ENCODE measurements at places on chromosomes 1 and 21. TPM values are rescaled to one million over a fixed set of nuclear protein-coding genes. Genes with fewer than 3 reads are reported as not detected.

DNA sequence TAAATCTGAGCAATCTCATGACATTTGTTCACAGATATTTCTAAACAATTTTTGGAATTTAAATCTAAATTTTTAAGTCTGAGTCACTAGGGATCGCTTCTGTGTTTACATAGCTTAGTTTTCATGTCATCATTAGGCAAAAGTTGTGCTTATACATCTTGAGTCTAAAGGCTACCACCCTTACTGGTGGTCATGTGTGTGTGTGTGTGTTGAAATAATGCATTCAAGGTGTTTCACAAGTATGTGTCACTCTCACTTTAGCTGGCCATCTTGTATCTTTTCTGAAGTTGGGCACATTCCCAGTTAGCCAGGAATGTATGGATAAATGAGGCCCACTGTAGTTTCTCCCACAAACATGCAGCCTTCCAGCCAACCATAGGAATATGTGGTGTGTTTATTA lies 1162.5 kb upstream of the PRMT6 start:
- no peaks in the 10 kb centered on the region for H3K4me1 ChIP-seq
- DNase-seq: no peak
- no peaks in the 10 kb centered on the region for H3K36me3 ChIP-seq

DNA sequence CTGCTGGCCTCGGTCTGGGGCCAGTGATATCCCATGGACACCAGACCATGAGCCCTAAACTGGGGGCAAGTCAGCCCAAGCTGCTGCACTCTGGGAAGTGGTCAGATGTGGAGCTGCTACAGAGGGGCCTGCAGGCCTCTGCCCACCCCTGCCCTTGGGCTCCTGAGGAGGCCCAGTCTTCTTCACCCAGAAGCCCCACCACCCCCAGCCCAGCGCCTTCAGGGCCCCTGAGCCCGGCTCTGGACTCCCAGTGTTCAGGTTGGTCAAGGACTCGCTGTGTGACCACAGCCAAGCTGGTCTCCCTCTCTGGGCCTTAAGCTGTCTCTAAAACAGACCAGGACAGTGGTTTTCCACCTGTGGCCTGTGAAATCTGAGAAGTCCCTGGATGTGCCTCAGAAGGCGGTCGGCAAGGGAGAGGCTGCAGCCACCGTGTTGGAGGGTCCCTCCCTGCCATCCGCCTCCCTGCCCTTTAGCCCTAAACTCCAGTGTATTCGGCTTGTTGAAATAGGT lies 79.7 kb upstream of the TMEM51 start:
- no peaks in the 10 kb centered on the region for H3K27me3 ChIP-seq
- H3K4me3 ChIP-seq: no peak overlapping the region
- no peak for DNase-seq

DNA sequence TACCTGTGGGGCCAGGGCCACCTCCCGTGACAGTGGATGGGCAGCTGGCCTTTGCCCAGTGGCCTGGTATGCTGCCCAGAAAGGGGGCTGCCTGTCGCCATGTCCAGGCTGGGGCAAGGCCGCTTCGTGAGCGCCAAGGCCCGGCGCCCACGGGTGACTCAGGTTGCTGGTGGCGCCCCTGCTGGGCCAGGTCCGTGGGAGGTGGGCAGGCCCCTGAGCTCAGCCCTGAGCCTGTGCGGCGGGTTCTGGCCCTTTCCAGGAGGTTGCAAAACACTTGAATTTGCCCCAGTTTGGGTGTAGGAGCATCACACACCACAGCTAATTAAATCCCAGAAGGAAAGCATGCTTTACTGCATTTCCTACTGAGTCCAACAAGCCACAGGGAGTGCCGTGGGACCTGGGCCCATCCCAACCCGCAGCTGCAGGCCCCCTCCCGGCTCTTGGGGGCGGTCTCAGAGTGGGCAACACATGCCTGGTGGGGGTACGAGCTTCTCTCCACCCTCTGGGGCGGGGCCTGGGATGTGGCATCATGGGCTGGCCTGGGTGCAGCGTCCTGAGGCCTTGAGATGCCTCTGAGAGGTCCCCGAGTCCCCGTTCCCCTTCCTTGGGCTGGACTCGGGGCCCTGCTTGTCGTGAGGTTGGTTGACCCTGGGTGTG lies 159.8 kb downstream of the PEX14 start:
- no peak overlapping the region for H3K27ac ChIP-seq
- no peak for DNase-seq
- no peaks in the 10 kb centered on the region for H3K4me1 ChIP-seq
- H3K36me3 ChIP-seq: peaks cover 3% of the 10 kb centered on the region
- H3K4me3 ChIP-seq: no peak overlapping the region

- no peak overlapping the region for H3K4me3 ChIP-seq
- no peaks in the 10 kb centered on the region for H3K27me3 ChIP-seq
Observed at GRCh38 chr1:190168893-190169280, 308.8 kb downstream of the BRINP3 start.

- no peaks in the 10 kb centered on the region for H3K36me3 ChIP-seq
- DNase-seq: no peak
- H3K27me3 ChIP-seq: no peaks in the 10 kb centered on the region
Observed at GRCh38 chr1:79551321-79551720, 544.8 kb upstream of the ADGRL4 start.

TTLL7 gene
- 0.72 TPM for total RNA-seq

CATSPERE gene
- total RNA-seq: not detected

All from GM12878 (cell line).